ENCODE measurements at places on chromosomes 4 and X. TPM values are rescaled to one million over a fixed set of nuclear protein-coding genes. Genes with fewer than 3 reads are reported as not detected.

The ANXA10 gene
- total RNA-seq = 0.47 TPM

DNA sequence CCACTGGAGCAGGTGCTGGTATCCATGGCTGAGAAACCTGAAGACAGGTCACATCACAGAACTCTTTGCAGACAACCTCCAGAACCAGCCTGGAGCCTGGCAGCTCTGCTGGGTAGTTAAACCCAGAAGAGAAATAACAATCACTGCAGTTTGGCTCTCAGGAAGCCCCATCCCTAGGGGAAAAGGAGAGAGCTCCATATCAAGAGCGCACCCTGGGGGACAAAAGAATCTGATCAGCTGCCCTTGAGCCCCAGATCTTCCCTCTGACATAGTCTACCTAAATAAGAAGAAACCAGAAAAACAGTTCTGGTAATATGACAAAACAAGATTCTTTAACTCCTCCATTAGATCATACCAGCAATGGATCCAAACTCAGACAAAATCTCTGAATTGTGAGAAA, 823.2 kb upstream of the FRG1 start:
- peak; percentile 3 for DNase-seq
- no peak overlapping the region for H3K4me3 ChIP-seq
- no peak overlapping the region for H3K27ac ChIP-seq
- H3K36me3 ChIP-seq = no peaks in the 10 kb centered on the region

DNA sequence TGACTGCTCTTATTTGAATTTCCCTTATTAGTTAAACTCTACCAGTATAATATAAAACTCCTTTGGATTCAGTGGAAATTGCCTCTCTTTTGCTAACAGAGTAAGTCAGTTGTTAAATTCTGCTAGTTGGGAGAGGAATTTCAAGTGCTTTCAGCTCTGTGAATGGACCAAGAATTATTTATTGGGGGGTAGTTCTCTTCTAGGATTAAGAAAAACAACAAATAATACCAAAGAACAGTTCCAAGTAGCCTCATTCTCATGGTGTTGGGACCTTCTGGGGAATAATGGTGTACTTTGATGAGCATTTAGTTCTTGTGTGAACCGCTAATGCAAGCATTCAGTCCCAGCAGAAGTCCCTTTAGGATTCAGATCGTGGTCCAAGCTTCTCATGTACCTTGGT, 11.6 kb downstream of the SPARCL1 start:
- H3K4me1 ChIP-seq = peaks cover 13% of the 10 kb centered on the region
- no peak for DNase-seq

- no peak overlapping the region for H3K4me3 ChIP-seq
- H3K27me3 ChIP-seq = no peaks in the 10 kb centered on the region
- H3K4me1 ChIP-seq = peaks cover 12% of the 10 kb centered on the region
- no peak overlapping the region for H3K27ac ChIP-seq
- no peaks in the 10 kb centered on the region for H3K36me3 ChIP-seq
Observed at GRCh38 chr4:13983189-13983790, 355.8 kb upstream of the BOD1L1 start.

DNA sequence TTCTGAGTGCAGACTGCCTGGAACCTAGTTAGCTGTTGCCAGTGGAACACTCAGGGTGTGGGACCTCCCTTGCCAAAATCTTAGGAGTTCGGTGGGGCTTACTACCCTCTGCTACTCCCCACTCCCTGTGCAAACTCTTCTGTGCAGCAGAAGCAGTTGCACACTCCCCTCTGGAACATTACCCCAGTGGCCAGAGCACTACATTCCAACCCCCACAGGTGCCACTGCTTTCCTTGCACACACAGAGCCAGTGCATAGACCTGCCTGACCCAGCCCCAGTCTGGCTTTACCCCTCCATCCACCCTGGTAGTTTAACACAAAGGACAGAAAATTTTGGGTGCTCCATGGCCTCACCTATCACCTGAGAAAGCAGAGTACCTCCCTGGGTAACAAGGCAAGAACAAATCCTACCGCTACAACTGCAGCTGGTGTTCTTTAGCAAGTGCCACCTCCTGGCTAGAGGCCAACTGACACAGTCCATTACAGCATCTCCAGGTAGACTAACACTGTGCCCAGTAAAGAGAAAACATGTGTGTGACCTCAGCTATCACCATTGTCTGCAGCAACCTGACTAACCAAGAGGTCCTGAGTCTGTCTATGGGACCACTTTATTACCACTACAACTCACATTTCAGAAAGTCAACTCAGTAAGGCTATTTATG, 11.5 kb upstream of the RASSF6 start:
- H3K4me3 ChIP-seq = no peak overlapping the region
- H3K27me3 ChIP-seq = no peaks in the 10 kb centered on the region
- no peak for DNase-seq
- H3K36me3 ChIP-seq = no peaks in the 10 kb centered on the region

DNA sequence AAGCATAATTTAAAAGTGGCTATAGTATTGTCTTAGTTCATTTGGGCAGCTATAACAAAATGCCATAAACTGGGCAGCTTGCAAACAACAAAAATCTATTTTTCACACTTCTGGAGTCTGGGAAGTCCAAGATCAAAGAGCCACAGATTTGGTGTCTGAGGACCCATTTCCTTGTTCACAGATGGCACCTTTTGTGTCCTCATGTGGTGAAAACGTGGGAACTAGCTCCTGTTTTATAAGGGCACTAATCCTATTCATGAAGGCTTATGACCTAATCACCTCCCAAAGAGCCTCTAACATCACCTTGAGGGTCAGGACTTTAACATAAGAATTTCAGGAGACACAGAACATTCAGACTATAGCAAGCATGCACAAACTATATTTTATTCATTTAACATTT, 126.5 kb upstream of the WDFY3 start:
- no peaks in the 10 kb centered on the region for H3K36me3 ChIP-seq
- no peak overlapping the region for H3K27ac ChIP-seq
- H3K4me3 ChIP-seq = no peak overlapping the region
- DNase-seq = no peak

DNA sequence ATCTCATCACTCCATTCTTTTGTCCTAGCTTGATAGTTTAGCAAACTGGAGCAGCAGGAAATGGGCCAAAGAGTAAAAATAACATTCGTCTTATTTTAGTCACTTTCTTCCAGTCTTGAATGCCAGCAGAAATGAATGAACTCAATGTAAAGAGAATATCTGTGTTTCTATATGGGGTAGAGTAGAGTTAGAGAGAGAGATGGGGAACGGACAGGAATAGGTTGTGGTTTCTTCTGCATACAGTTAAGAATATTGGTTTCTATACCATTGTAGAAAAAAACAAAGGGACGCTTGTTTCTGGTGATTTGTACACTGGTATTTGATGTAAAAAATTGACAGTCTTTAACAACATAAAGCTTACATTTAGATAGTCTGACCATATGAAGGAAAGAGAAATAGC, 8.9 kb downstream of the GPR174 start:
- no peak overlapping the region for H3K4me3 ChIP-seq
- no peak overlapping the region for H3K27ac ChIP-seq
- H3K27me3 ChIP-seq = no peaks in the 10 kb centered on the region

DNA sequence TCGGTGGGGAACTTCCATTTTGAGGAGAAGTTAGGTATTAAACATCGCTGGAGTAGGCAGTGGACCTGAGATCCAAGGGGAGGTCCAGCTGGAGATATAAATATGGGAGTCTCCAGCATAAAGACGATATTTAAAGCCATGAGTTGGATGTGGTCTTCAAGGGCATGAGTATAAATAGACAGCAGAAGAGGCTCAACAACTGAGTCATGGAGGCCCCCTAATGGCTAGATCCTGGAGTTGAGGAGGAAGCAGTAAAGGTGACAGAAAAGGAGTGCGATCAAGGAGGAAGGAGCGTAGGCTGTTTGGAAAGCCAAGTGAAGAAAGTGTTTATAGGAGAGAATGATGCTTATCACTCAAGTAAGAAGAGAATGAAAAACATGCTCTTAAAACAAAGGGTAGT, 18.1 kb upstream of the APBB2 start:
- H3K4me3 ChIP-seq = no peak overlapping the region
- no peaks in the 10 kb centered on the region for H3K27me3 ChIP-seq
- no peaks in the 10 kb centered on the region for H3K4me1 ChIP-seq
- no peaks in the 10 kb centered on the region for H3K36me3 ChIP-seq
- DNase-seq = no peak

DNA sequence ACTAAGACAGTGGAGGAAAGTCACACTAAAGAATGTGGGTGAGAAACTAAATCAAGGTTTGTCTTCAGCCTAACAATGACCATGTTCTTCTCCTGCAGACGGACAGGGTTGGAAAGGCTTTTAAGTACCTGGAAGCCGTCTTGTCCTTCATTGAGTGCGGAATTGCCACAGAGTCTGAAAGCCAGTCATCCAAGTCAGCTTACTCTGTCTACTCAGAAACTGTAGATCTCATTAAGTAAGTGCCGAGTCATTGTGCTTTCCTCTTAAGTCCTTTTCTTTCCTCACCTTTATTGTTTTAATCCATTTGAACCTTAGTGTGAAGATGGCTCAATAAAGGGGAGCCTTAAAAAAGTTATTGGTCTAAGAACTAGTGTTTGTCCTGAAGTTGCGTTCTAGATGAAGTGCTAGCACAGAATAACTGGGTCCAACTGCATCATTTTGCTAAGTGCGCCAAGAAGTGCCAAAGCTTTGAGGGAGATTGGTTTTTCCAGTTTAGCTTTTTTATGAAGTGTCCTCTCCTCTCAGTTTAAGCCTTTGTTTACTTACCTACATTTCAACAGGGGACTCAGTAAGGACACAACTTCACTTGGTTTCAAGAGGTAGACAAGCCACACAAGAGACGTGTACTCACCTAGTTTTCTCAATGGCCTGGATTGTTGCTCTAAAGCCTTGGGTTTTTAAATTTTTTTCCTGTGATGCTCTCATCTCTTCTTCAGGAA, 89.3 kb downstream of the KLHL8 start:
- no peak overlapping the region for H3K27ac ChIP-seq
- H3K36me3 ChIP-seq = peaks cover 19% of the 10 kb centered on the region
- DNase-seq = no peak

DNA sequence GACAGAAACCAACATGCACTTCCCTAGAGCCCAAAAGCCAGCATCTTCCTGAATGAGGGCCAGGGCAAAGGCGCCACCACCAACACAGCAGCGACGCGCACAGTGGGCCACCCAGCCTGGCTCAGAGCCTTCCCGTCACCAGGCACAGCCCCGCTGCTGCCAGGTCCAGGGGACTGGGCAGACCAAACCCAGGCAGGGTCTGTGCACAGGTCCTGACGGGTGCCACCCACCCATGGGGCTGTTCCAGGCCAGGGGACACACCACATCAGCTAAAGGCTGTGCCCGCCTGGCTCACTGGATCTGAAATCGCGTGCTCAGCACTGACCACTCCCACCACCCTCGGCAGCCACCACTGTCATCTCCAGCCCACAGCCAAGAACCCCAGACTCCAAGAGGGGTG, 13.8 kb downstream of the FAM53A start:
- no peaks in the 10 kb centered on the region for H3K36me3 ChIP-seq
- no peak overlapping the region for H3K4me3 ChIP-seq
- no peaks in the 10 kb centered on the region for H3K4me1 ChIP-seq
- no peaks in the 10 kb centered on the region for H3K27me3 ChIP-seq
- no peak overlapping the region for H3K27ac ChIP-seq

DNA sequence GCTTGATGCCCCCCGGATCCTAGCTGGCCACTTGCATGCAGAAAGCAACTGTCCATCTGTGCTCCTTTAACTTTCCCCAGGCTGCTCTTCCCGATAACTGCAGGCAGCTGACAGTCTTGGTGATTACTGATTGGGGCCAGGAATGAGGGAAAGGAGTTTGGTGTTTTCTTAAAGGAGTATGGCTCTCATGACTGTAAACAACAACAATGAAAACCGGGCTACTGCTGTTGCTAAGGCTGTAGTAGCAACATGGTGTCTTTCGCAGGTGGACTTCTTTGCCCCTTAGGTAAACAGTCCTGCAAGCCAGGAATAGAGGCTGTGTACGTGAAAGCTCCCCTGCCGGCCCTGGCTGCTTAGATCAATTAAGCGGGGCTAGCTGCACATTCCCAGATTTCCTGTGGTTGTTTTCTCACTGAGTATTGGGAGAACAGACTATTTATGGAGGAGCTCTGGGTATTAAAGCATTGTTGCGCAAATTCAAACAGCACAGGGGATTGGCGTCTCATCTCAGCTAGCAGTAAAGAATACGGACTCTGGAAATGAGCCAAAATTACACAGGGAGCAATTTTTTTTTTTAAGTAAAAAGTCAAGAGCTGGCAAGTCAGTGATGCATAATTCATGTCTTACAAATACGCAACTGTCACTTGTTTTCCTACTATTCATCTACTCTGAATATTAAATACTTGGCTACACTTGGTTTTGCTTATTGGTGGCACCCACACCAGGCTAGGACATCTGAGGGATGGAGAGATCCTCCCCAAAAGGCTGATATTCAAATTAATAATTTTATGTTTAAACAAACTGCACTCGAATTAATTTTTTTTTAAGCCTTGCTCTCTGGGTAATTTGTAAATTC, 61.6 kb upstream of the NAP1L5 start:
- 0 out of 2 replicates have a peak, but pooled peaks cover 8% of the 10 kb centered on the region for H3K4me1 ChIP-seq
- H3K36me3 ChIP-seq = no peaks in the 10 kb centered on the region
- H3K27ac ChIP-seq = no peak overlapping the region
- DNase-seq = no peak
